ENCODE measurements at places on chromosomes 16 and 17. TPM values are rescaled to one million over a fixed set of nuclear protein-coding genes. Genes with fewer than 3 reads are reported as not detected.

- DNase-seq, result peak; percentile 15
These were observed 10.2 kb downstream of the RNF213 start for GRCh38 chr17:80270836-80271235.

- peak; percentile 16 for DNase-seq
These were observed 24.1 kb upstream of the IL21R start for GRCh38 chr16:27377666-27378485.

DNA sequence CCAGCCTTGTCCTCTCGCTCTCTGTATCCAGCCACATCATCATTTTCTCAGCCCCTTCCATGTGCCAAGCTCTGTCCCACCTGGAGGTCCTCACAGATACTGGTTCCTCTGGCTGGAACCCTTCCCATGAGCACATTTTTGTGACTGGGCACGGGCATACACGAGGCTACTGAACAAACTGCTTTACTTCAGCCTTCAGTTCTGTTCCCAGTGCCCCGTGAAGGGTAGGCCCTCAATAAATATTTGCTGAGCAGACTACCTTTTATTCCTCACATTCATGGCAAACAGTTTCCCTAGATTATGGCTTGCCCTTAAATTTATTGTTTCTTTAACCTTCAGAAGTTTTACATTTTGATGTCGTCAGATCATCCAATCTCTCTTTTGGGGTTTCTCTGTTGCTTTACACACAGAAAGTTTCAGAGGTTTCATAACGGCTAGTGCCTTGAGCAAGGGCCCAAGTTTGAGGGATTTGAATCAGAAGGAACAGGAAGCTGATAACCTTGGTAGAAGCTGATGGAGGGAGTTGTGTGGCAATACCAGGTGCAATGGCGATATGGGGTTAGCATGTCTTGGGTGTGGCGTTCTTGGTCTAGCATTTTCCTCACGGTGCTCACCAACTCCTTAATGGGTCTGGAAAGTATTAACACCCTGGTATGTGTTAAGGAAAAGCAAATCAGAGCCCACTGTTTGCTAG, 27.8 kb downstream of the TMEM92 start:
- no peak for DNase-seq

DNA sequence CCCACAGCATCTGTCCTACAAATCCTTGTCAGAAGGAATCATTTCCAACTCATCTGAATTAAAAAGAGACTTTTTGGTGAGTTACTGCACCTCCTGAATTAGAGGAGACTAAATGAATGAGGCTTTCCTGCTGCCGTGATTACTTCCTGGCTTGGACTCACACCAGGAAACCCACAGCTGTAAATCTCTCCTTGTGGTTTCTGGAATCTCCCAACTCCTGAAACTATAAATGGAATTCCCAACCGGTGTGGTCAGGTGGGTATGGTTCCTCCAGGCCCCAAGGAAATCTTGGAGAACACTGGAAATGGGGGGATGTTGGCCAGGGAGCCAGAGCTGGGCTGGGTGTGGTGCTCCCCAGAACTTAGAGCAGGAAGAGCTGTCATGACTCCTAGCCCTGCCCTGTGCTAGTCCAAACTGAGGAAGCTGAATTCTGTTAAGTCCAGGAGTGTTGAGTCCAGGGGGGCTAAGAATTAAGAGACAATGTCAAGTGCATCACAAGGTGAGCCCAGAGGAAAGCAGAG, 216.4 kb downstream of the GSG1L start:
- DNase-seq, result no peak

DNA sequence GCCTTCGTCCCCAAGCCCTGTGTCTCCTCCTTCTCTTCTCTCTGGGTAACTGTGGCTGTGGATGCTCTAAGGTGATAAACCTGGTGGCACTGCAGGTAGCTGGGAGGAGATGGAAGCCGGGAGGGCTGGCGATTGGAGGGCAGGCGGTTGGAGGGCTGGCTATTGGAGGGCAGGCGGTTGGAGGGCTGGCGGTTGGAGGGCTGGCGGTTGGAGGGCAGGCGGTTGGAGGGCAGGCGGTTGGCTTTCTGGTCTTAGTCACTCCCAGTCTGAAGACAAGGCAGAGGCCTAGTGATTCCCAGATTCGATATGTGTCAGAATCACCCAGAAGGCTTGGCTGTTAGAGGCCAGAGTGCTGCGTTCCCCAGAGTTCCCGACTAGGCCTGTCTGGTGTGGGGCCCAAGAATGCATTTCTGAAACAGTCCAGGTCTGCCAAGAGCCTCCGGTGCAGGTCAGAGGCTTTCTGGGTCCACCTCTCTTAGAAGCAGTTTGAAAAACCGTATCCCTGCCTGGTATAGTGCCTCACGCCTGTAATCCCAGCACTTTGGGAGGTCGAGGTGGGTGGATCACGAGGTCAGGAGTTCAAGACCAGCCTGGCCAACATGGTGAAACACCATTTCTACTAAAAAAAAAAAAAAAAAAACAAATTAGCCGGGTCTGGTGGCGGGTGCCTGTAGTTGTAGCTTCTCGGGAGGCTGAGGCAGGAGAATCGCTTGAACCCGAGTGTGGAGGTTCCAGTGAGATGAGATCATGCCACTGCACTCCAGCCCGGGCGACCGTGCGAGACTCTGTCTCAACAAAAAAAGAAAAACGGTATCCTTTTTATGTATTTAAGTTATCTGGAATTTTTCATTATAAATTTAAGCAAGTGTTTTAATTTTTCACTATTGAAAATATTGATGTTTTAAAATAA, 59.7 kb downstream of the WDR45B start:
- DNase-seq, result no peak

GRCh38 chr17:81074875-81075274, 39.9 kb downstream of the BAIAP2 start:
- no peak for DNase-seq

Gene BAIAP3
- polyA plus RNA-seq, result 8.3 TPM

DNA sequence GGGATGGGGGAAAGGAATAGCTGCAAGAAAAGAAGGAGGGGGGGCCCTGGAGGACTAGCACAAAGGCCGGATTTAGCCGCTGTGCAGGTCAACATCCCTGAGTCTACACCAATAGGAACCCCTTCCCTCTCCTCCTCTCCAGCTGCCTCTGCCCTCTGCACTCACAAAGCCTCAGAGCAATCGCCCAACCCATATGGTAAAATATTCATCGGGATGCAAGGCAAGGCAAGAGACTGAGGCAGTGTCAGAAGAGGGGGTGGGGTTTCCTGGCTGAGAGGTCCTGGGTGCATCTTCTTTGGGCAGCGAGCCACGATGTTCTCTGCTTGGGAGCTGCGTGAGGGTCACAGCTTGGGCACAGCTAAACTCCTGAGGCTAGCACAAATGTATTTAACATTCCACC, 115.5 kb upstream of the NLRP1 start:
- DNase-seq, result no peak

GRCh38 chr17:74016461-74016860, 187.0 kb upstream of the RPL38 start:
- no peak for DNase-seq

DNA sequence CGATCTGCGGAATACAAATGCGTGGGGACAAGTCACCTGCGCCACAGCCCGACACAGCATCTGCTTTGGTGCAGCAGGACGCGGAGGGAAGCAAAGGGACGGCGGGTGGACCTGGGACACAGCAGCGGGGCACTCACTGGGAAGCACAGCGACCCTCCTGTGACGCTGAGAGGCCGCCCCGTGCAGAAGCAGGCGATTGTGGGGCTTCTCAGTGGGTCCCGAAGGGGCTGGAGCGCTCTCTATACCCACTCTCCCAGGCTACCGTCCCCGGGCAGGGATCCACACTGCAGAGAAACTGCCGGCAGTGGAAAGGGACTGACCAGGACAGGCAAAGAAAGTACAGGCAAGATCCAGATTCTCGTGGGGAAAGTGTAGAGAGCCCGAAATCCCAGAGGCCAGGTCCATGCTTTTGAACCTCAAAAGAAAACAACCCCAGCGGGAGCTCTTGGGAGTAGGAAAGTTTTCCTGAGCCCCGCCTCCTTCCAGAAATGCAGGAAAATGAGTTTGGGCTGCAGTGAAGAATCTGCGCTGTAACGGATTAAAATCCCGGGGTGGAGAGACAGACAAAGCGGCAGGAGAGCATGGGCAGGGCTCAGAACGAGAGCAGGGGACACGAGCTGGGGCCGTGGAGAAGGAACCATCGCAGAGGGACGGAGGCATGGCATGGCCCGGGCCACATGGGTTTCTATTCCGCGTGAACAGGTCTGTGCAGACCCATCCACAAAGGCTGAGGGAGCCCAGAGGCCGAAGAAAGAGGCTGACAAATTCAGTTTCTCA, 12.7 kb downstream of the COX4I1 start:
- no peak for DNase-seq

Gene CD79B
- polyA plus RNA-seq, result 36.9 TPM

GRCh38 chr17:8468127-8468526, 32.4 kb downstream of the NDEL1 start:
- DNase-seq, result no peak

- DNase-seq, result no peak
These were observed 6.5 kb upstream of the PNPO start for GRCh38 chr17:47934856-47935255.

- no peak for DNase-seq
These were observed 3.5 kb upstream of the NLRC3 start for GRCh38 chr16:3580686-3581085.

DNA sequence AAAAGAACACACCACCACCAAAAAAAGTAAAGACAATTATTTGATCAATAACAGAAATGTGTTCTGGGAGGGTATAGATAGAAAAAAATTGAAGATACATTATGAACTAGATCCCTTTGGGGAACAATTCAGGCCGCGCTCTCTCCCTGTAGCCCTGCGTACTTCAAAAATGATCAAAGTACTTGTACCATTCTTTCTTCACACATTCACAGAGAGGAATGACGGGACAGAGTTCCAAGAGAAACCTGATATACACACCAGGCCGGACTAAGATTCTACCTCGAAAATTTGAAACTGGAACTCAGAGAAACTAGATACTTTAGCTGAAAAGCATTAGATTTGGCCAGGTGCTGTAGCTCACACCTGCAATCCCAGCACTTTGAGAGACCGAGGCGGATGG, 50.0 kb downstream of the CNOT1 start:
- DNase-seq, result no peak

DNA sequence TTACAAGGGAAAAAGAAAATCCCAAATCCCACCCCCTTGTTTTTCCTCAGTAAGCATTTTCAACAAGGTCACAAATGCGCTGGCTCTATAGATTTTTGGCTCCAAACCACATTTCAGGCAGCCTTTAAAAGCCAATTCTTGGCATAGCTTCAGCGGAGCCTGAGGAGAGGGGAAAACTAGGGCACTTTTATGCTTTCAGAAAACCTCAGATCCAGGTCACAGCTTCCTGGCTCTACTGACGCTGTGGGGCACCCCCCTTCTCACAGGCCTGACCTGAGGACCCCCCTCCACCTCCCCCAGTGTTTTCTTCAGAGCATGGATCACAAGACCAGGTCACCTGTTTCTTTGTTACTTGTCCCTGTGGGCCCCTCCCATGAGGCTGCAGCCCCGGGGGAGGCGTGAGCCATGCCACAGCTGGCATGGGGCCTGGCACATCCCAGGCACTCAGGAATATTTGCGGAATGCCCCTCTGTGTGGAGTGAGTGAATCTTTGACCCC, 30.1 kb upstream of the MTSS2 start:
- DNase-seq, result no peak

- DNase-seq, result peak; percentile 31
These were observed at the start of gene SP6 for GRCh38 chr17:47850692-47851573. TSS of gene SP6 (minus strand) at chr17:47851163. CDS start at chr17:47848429, 2,734 bp downstream.

- no peak for DNase-seq
These were observed 84.5 kb downstream of the SOX9 start for GRCh38 chr17:72205357-72205756.

GRCh38 chr16:23949630-23950290, 114.0 kb downstream of the PRKCB start:
- DNase-seq, result peak; percentile 91

- DNase-seq, result no peak
These were observed 95.7 kb upstream of the METRNL start for GRCh38 chr17:82983510-82984248.

Gene RUNDC3A
- polyA plus RNA-seq, result not detected

DNA sequence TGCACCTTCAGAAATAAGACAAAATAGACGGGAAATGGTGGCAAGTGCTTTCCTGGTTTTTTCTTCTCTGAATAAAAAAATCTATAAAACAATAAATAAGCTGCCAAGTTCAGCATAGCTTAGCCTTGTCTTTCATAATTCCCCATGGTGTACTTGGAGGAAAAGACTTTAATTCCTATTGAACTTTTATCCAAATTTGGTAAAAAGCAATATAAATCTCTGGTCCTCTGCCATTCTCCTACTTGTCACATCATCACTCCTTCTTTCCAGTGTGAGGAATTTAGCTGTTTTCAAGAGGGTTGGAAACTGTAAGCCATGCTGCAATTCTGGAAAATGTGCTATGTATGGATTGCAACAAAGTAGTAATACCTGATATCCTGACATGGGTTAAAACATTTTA, 551.8 kb upstream of the KIF2B start:
- no peak for DNase-seq

DNA sequence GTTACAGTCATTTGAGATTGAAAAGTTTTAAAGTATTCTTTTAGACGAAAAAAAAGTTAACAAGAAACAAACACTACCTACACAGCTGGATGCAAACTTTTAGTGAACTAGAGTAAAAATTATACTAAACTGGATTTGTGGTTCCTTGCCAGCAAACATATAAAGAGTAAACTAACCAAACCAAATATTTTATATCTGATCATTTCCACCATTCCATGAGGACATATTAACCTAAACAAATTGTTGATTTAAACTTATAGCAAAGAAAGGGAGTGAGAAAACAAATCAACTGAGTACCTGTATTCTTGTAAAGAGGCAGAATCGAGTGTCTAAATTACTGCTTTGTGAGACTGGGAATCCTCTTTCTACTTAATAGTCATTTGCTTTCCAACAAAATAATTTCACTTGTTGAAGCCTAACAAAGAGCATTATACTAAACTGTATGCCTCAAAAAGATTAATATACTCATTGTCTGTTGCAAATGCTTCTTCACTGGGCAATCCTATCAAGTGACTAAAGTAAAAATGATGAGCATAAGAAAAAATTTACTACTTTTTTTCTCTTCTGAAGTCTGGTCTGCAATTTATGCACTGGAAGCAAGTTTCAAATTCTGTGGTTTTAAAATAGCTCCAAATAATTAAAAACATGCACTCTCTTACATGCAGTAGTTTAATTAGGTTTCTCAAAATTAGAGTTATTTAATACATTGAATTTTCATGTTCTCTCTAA, 37.5 kb downstream of the AKAP10 start:
- DNase-seq, result no peak

Gene EXOC3L1
- not detected for polyA plus RNA-seq

Gene PIRT
- polyA plus RNA-seq, result not detected

Gene SMIM22
- not detected for polyA plus RNA-seq

Gene RPL26
- polyA plus RNA-seq, result 1,507 TPM

Gene NETO2
- polyA plus RNA-seq, result 1.5 TPM

GRCh38 chr17:68595496-68595895, 5.7 kb downstream of the FAM20A start:
- DNase-seq, result no peak

GRCh38 chr16:89689142-89689541, 2.7 kb downstream of the CDK10 start:
- DNase-seq, result no peak

- DNase-seq, result no peak
These were observed 4.9 kb downstream of the GIT1 start for GRCh38 chr17:29584452-29585079.

Gene MT1M
- not detected for polyA plus RNA-seq

Gene DHRS7C
- not detected for polyA plus RNA-seq

All from CD8-positive, alpha-beta memory T cell (primary cell).